Right renal pelvis (tissue), 4 donors: ENCODE measurements at places on chromosomes 13 and 19. TPM values are rescaled to one million over a fixed set of nuclear protein-coding genes. Genes with fewer than 3 reads are reported as not detected.

The RDH8 gene
- 0.10 TPM for polyA plus RNA-seq

- DNase-seq, result no peak
These were observed 2.3 kb downstream of the DDX39A start for GRCh38 chr19:14416817-14417231.

- no peak for DNase-seq
These were observed 1.0 kb downstream of the HIF3A start for GRCh38 chr19:46297700-46298478.

The ZNF85 gene
- 23.0 TPM for polyA plus RNA-seq

The APOC4 gene
- polyA plus RNA-seq, result not detected

- no peak for DNase-seq
These were observed 4.9 kb upstream of the TEX26 start for GRCh38 chr13:30927595-30927994.
